ENCODE measurements at places on chromosomes 1 and 21.
A peak's percentile ranks its signal among the peaks of the same experiment; 100 is the strongest.

DNA sequence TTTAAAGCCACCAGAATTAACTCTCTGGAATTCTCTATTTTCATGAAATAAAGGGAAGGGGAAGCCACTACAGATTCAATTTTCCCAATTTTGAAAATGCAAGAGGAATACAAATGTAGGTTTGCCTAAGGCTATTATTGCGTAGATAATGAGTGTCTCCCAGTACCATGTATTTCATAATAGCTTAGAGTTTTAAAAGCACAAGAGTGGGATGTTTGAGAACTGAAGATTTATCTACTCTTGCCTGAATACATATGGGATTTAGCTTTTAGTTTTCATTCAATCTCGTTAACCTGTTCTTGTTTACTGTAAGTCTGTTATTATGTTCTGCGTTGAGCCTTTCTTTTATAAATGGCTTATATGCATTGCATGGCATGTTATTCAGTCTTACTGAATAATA, 795.1 kb downstream of the BRINP3 start:
- no peak for DNase-seq

GRCh38 chr1:114009393-114009792, 30.1 kb downstream of the OLFML3 start:
- no peak for DNase-seq

DNA sequence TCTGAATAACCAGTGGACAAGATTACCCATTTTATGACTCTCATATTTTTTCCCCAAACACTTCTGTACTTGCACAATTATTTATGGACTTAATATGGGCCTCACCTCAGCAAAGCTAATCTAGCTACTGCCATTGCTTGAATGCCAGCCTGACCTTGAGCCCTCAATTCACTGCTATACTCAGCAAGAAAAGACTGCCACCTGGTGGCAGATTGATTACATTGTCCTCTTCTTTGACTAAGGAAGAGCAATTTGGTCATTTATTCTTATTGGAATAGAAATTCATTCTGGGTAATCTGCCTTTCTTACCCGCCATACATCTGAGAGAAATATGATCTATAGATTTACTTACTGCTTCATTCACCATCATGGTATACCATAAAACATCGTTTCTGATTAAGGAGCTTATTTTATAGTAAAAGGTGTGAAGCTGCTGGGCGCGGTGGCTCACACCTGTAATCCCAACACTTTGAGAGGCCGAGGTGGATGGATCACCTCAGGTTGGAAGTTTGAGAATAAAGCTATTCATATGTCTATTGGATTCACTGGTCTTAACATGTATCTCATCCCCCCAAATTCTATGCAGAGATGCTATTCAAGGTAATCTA, 32.9 kb upstream of the DIPK1A start:
- DNase-seq, result peak; percentile 82

- no peak for DNase-seq
Measured at GRCh38 chr21:44506279-44507255, 33.4 kb downstream of the KRTAP10-1 start.

DNA sequence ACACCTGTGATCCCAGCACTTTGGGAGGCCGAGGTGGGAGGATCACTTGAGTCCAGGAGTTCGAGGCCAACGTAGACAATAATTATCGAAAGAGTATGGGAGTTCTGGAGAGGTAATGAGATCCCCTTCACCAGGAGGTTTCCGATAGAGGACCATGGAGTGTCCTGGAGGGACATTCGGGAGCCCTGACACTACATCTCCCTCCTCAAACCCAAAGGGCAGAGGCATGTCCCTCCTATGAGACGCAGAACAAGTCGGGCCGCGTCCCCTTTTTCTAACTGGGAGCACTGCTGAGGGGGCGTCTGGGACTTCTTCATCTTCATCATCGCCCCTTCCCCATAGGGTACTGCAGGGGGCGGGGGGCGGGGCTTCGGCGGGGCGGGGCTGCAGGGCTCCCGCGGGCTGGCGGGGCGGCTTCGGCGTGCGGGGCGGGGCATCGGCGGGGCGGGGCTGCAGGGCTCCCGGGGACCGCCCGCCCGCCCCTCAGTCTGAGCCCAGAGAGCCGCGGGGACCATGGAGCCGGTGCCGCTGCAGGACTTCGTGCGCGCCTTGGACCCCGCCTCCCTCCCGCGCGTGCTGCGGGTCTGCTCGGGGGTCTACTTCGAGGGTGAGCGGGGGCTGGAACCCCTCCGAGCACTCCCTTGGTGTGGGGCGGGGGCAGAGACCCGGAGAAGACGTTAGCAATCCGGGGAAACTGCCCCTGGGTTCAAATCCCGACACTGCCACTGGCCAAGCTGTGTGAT, at the start of gene THEMIS2:
THEMIS2 (plus strand) TSS at position 486 of the 743 bp plus-strand sequence; CDS start at position 514, 28 bp downstream.
- DNase-seq, result no peak

- no peak for DNase-seq
Measured at GRCh38 chr1:6745073-6745472, 40.2 kb upstream of the CAMTA1 start.

DNA sequence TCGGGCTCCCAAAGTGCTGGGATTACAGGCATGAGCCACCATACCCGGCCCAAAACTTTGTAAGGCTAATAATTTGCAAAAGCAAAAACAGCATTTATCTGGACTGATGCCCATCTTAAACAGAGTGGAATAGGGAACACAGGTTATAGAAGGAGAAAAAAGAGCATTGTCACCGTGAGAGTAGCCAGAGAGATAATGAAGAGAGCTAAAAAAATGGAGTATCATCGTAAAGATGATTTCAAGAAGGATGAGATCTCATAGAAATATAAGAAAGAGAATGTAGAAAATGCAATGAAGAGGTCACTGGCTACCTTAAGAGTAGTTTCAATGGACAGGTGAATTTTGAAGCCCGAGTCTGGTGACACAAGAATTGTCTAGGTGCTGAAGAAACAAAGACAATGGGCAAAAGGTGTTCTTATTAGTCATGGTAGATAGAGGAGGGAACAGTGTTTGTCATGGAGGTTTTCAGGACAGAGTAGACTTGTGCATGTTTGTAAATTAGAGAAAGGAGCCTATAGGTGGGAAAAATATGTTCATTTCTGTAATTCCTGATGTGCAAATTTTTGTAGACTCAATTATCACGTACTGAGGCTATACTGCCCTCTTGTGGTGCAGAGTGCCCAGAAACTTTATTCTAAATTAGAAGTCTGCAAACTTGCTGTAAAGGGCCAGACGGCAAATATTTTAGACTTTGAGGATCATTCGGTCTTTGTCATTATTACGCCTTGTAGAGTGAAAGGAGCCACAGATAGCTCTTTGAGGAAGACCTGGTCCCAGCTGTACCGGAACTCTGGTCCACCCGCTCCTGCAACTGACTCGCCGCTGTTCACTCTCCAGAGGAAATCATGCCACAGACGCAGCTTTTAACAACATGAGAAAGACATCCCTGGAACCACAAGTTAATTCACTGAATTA, 8.1 kb upstream of the TMEM183A start:
- DNase-seq, result peak; percentile 60

DNA sequence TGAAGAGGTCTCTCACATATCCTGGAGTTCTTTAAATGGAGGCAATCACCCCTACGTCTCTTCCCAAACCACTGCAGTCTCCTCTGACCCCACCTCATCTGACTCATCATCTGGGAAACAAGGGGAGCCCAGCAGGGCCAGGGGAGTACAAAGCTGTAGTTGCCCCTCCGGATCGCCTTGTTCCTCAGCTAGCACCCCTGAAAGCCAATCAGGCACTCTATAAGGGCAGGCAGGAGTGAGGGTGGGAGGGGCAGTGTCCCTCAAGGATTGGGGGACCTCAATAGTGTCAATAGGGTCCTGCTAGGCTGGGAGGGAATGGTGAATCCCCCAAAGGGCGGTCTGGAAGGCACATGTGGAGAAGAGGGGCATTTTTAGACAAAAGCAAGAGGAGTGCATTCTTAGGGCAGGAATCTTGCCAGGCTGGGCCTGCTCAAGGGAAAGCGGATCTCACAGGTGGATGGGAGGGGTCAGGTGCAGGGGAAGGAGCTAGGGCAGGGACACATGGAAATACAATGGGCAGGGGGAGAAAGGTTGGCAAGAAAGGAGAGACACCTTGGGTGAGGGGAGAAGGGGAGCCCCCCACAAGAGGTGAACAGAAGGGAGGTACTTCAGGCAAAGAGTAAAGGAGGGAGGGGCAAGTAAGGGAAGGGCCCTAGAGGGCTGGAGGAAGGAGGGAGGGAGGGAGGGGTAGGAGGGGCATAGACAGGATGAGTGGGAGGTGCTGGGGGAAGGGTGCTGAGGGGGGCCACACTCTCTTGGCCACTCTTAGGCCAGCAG, 5.8 kb downstream of the SHISA4 start:
- DNase-seq, result no peak

DNA sequence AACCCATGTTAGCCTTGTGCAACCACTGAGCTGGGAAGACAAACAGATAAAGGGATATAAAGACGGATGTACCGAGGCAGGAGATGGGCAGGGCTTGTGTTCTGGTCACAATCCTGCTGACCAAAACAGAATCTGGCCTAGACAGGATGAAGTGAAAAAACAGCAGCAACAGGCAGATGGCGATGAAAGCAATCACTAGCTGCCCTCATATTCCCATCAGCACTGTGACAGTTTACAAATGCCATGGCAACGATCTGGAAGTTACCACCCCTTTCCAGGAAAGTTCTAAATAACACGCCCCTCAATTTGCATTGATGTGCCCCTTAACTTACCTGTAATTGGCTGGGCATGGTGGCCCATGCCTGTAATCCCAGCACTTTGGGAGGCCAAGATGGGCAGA, 40.6 kb upstream of the CD46 start:
- DNase-seq, result no peak

GRCh38 chr1:85124091-85124490, 75.8 kb upstream of the MCOLN3 start:
- peak; percentile 26 for DNase-seq

Measured in NCI-H1694 treated with DMSO at 0.1 percent for 48 hours (cell line).